ENCODE measurements at places on chromosomes 3 and 15.

GRCh38 chr3:4985330-4986174, 6.3 kb downstream of the BHLHE40 start:
- peak; percentile 11 for DNase-seq

DNA sequence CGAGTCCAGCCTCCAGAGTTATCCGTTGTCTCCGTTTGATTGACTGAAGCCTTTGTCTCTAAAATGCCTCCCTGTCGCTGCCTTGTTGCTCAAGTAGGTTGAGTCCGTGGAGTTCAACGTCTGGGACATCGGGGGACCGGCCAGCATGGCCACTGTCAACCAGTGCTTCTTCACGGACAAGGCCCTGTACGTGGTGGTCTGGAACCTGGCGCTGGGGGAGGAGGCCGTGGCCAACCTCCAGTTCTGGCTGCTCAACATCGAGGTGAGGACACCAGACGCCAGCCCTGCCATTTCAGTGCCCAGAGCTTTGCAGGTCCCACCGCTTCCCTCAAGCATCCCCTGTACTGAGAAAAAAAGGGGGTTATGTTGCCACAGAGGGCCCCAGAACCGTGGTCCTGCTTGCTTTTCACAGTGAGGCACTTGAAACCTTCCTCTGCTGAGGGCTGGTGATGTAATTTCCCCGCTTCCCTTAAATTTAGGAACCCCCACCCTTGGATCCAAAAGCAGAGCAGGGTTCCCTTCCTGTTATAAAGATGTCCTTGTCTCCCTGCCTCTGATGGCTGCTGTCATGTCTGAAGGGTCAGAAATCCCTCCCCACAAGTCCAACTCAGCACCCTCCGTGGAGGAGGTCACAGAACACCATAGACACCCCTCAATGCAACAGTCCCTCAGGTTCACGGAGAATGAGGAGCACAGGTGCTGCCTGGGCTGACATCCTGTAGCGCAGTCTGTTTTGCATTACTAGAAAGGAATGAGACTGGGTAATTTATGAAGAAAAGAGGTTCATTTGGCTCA, 105.7 kb downstream of the LRRK1 start:
- no peak for DNase-seq

DNA sequence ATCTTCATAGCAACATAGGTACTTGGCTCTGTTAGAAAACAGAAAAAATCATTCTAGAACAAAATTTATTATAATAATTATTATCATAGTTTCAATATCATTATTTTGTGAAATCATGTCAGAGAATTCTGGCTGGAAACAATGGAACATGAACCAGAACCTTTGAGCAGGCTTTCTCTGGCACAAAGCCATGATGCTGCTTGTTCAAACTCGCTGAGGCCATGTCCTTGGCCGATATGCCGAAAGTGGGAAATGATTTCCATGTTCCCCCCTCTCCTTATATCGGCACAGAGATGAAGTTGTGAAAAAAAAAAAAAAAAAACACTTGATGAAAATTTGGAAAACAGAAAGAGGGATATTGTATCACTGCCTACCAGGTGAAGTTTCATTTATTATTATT, 49.0 kb upstream of the MRPL3 start:
- no peak for DNase-seq

GRCh38 chr3:187139895-187140253, 578 bp upstream of the RPL39L start:
- DNase-seq, result no peak

DNA sequence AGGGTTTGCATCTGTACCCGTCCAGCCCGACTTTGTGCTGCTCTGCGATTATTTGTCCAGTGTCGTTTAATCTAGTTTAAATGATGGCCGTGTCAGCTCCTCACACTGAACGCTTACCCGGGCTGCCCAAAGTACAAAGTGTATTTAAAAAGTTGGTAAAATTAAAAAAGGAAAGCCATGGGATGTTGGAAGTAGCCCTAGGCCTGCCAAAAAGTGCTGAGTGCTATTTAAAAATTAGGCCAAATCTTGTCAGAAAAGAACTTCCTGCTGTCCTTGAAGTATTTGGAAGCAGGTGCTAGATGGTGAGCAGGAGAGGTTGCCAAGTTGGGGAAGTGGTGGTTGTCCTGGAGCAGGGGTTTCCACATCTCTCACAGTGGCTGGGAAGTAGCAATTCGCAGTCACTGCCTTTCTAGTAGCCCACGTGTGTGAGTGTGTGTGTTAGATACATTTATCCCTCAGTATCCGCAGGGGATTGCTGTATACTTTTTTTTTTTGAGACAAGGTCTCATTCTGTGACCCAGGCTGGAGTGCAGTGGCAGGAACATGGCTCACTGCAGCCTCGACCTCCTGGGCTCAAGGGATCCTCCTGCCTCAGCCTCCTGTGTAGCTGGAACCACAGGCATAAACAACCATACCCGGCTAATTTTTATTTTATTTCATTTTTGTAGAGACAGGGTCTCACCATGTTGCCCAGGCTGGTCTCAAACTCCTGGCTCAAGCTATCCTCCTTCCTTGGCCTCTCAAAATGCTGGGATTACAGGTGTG, 664 bp downstream of the PPCDC start:
- peak; percentile 42 for DNase-seq

DNA sequence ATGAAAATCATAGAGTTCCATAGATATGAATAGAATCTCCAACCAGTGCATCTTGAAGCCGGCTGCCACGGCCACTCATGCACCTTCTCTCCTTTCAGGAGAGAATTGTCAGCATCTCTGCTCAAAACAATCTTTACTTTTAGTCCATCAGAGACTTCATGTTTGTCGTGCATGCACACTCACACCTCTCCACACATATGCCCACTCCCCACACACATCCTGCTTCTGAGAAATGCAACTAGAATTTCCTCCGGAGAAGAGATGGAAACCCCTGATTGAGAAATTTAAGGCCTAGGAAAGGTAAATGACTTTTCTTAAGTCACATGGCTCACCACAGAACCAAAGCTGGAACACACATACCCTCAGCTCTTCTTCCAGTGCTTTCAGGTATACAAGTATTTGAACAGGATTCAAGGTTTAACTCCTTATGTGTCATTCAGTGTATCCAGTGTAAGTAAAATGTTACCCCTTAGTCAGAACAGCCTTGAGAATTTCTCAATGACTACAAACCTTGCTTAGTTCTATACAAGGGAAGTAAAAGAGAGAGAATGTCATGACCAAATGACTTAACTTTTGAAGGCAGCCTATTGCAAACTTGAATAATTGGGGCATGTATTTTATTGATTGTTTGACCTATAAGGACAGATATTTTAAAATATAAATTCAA, 69.1 kb upstream of the TSEN2 start:
- no peak for DNase-seq

- no peak for DNase-seq
Observed at GRCh38 chr3:47210863-47211405, 47.0 kb upstream of the SETD2 start.
